ENCODE measurements at places on chromosomes 2 and 18.

GRCh38 chr18:23675896-23676295, 13.2 kb upstream of the ANKRD29 start:
- no peak for DNase-seq

DNA sequence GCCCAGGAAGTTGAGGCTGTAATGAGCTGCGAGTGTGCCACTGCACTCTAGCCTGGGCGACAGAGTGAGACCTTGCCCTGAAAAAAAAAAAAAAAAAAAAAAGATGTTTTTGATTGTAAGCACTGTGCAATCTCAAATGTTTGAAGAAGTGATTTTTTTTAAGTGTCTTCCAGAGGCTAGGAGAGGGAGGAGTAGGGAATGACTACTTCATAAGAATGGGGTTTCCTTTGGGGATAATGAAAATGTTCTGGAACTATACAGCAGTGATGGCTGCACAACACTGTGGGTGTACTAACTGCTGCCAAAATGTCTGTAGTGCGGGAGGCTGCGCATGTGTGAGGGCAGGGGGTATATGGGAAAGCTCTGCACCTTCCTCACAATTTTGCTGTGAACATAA, 83.7 kb downstream of the MCFD2 start:
- no peak for DNase-seq

GRCh38 chr18:74171910-74172606, 23.7 kb downstream of the TIMM21 start:
- DNase-seq: no peak

DNA sequence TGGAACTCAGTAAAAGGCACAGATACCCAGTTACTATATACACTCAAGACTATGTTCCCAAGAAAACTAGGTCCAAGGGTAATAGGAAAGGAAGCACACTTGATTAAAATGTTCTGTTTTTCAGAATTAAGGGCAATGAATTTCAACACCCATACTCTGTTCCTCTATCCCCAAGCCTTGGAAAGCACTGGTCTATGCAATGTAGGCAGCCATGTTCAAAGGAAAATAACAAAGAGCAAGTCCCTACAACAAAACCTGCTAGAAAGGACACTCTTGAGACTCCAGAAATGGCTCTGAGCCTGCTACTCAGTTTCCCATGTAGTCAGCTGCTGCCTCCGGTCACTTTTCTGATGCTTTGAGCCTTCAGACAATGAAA, 6.8 kb downstream of the CYB5A start:
- DNase-seq: no peak

DNA sequence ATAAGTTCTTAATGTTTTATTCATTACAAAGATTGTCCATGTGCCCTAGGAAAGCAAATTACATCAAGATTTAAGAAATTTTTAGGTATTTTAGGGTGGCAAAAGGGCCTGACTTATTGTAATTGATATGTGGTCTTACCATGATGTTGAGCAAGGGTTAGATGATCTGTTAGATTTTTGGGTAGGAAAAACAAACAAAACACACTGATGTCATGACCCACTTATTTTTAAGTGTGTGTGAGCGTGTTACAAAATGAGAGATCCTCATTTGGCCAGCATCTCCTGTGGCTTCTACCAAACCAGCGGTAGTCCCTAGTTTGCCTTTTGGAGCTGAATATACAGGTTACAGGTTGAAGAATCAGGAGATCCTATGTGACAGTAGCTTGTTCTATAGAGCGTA, 89.8 kb upstream of the ITGB6 start:
- no peak for DNase-seq

DNA sequence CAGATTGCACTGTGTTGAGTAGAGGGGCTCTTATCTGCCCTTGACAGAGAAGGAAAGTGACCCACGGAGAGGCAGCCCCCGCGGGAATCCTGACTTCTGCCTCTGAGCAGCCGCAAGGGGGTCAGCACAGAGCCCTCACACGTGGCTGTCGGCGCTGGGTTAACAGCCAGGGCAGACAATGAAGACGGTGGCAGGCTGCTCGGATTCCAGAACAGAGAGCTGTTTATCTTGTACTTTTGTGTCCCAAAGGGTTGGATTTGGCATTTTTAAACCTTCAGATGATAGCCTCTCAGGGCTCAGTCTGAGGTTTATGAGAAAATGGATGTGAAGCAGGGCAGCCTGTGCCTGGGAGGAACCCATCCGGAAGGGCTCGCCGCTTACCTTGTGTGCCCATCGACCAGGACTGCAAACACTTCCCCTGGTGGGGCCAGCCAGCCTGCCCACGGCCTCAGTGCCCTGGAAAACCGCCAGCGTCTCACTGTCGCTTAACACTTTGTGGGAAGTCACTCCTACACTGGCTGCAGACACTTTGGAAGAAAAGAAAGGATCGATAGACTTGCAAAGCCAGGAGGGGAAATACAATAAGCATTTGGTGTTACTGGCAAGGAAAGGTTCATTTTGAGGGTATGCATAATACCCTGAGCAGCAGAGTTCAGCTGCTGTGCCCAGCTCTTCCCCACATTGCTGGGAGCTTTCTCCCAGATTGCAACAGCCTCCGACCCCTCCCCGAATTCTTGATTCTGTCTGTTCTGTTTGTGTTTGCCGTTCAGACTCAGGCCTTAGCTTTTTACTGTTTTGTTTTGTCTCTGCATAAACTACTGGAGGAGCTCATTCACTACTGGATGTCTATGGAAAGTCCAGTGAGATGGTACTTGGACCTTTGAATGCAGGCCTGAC, 325.3 kb upstream of the MYT1L start:
- peak; percentile 85 for DNase-seq

DNA sequence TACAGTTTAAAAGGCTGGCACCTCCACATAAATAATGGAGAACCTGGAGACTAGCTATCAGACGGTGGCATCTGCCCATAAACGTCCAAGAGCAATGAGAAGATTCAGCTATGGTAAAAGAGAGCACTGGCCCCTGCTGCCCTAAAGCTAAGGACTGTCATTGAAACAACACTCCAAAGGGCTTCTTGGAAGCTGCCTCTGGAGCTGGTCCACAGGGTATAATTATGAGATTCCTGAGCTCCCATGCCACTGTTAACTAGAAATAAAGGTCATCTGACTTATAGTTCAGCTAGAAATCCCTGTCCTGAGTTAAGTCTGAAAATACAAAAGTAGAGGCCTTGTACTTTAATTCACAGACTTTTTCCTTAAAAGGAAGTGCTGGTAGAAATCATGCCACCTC, 39.9 kb upstream of the RBMS1 start:
- no peak for DNase-seq

DNA sequence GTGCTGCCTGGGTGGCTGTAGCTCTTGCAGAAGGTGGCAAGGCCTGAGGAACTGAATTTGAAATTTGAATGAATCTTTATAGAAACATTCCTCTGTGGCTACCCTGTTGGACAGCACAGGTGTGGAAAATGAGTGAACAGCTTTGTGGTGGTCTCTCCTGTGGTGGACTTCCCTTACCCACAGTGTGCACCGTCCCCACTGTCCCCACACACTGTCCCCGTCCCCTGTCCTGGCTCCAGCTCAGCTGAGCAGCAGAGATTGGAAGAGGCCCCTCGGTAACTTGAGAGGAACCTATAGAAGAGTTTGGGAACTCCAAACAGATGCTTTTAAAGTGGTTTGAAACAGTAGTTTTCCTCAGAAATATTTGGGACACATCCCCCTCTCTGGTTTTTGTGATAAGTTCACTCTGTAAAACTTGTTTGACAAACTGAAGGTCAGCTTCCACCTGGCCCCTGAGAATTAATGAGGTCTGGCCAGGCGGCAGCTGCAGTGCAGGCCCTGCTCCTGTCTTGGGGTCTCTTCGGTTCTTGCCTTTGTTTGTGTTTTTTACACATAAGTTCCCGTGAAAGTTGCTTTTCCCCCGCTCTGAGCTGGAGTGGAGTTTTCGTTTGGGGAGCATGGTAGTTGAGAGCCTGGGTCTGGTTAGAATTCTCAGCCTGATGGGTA, 63.2 kb downstream of the ASAP2 start:
- no peak for DNase-seq

DNA sequence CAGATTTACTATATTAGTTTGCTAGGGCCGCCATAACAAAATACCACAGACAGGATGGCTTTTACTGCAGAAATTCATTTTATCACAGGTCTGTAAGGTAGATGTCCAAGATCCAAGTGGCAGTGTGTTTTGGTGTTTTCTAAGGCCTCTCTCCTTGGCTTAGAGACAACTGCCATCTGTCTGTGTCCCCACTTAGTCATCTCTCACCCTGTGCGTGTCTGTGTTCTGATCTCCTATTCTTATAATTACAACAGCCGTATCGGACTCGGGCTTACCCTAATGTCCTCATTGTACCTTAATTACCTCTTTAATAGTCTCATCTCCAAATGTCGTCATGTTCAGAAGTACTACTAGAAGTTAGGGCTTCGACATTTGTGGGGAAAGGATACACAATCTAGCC, 362.3 kb upstream of the CDH19 start:
- no peak for DNase-seq

DNA sequence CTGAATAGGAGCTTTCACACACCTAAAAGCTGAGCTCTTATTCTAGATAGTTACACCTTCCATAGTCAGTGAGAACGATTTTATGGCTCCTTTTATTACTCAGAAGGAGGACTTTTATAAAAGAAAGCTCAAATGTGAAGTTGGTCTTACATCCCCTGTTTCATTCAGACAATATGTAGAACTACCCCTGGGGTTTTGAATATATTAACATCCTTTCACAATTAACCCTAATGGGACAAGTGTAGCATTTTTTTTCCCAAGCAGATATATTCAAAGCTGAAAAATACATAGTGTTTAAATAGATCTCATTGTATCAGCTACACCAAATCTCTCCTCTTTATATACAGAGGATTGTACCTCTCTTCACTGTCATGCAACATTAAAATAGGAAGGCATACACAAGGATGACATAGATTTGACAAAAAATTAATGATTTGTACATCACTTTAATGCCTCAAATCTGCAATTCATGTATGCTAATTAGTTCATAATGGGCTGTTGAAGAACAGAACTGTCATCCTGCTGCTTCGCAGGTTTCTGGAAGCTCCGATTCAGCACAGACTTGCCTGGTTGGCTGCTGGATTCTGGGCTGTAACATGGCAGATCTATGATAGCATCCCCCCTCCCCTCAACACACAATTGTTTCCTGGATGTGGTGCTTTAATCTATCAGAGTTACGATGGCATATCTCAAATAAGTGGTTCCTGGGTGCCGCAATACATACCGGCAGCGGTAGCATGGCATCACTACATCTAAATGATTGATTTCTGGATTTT, 129.7 kb upstream of the PARD3B start:
- no peak for DNase-seq

DNA sequence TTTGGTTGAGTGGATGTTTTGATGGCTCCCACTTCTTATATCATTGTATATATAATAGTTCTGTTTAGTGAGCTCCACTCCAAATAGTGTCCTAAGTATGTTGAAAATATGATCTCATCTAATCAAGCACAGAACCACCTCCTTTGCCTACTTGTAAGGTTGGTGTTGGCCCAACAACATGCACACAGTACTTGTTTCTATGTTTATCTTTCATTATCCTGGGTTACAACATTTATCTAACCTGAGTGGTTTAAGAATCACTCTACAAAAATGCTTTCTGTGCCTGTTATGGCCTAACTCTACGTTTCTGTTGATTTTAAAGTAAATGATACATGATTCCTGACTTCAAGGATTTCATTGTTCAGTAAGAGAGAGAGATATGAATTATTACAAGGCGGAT, 281.9 kb downstream of the FIGN start:
- DNase-seq: no peak

GRCh38 chr2:113977060-113977659, 87.3 kb downstream of the ACTR3 start:
- DNase-seq: no peak

DNA sequence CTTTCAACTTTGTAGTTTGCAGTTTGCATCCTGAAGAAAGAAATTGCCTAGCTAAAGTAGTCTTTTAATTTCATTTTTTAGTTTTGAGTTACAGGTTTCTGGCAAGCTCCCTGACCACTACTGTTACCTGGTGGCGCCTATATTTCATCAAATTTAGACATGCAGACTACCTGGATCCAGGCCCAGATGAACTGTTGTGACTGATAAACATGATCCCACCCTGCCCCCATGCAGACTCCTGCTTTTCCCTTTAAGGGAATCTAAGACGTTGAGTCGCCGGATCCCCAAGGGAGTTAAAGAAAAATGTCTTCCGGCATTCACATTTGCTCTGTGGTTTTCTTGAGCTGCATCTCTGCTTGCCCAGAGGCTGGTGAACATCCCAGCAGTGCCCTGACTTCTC, 22.2 kb downstream of the METAP1D start:
- DNase-seq: no peak

DNA sequence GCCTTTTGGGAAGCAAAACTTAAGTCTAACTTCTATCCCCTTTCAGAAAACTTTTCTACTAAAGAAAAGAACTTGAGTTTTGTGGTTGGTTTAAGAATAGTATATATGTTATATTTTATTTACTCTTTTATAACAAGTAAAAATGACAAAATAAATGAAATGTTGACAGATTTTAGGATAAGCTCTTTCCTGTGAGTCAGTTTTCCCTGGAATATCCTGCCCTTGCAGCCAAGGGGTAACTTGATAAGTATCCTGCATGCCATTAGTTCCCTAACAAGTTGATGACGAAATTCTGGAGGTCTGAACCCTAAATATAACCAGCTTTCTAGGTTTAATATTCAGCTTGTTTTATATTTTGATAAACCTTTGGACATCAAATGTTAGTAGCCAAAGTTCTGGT, 7.3 kb upstream of the HTR2B start:
- DNase-seq: no peak

DNA sequence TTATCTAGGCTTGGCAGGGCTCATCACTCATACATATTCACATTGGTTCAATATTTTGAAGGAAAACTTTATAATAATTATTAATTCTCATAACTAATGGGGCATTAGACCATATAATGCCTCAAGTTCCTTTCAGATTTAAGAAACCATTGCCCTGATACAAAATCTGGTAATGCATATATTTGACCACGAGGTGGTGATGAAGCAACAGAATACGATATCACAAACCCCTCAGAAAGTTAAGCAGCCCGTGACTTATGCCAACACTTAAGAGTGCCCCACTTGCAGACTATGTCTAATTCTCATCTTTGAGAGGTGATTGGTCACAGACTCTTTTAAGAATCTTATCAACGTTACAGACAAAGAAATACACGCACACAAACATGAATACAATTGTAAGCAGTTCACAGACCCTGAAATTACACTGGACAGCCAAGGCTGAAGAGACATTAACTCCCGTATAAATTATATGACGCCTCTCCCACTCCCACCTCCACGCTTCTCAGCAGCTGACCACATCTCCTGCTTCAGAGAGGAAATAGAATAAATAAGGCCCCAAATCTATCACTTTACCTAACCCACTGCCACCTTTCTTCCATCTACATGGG, 20.7 kb upstream of the DNAH6 start:
- no peak for DNase-seq

DNA sequence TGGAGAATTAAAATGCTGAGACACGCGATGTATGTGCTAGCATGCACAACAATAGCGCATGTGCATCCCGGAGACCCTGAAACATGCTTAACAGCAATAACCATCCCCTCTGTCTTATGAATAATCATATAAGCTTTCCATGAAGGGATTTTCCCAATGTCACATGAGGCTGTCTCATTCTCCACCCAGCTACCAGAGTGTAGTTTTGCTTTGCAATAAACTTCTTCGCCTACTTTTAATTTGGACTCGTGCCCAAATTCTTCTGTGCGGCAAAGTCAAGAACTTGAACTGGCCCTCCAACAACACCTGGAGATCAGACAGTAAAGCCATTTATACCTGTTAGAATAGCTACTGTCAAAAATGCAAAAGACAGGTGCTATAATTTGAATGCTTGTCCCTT, 15.5 kb downstream of the LYG1 start:
- DNase-seq: no peak

- no peak for DNase-seq
Observed at GRCh38 chr2:203327582-203327900, 653 bp upstream of the ABI2 start.

GRCh38 chr18:46946656-46947282, 29.4 kb downstream of the KATNAL2 start:
- peak; percentile 90 for DNase-seq

Data from mesenteric fat pad (tissue), 1 donor.